ENCODE measurements at places on chromosomes 3 and 15.

- peak; percentile 42 for DNase-seq
Observed at GRCh38 chr3:170128259-170128976, 53.1 kb downstream of the PHC3 start.

DNA sequence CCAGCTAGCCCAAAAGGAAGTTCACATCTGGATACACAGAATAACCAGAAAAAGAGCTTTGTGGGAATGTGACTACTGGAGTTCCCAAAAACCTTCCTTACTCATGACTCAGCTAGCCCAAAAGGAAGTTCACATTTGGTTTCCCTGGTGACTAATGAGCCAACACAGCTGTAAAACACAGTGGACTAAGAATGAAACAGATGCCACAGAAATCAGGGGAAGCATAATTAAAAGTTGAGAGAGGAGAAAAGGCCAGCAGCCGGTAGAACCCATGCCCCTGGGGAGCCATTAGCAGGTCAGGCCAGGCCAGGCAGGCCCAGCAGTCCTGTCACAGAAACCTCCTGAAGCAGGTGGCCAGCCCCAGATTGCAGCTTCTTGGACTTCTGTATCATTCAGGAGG lies 130.3 kb downstream of the GHSR start:
- DNase-seq, result peak; percentile 79

GRCh38 chr15:90307661-90308060 lies 42.2 kb downstream of the NGRN start:
- no peak for DNase-seq

DNA sequence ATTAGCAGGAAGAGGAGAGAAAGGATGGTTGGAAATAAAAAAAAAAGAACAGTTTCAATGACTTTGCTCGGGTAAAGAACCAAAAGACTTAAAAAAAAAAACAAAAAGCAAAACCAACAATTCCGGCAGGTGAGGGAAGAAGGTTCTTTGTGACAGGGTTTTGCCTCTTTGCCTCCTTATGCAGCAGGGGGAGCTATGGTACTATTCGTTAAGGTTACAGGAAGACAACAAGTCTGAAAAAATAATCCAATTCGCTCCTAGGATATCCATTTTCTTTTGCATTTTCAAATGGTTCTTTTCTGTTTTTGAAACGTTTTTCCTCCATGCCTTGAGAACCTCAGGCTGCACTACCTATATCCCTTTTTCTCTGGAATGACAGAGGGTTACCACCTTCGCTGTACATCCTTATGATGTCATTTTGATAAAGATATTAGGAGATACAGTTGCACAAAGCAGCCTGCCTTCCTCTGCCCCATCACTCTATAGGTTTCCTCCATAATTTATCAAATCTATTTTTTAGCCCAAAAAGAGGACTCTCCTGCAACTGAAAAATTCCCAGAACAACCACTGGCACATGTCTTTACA lies 55.0 kb downstream of the CFAP20DC start:
- DNase-seq, result peak; percentile 84

DNA sequence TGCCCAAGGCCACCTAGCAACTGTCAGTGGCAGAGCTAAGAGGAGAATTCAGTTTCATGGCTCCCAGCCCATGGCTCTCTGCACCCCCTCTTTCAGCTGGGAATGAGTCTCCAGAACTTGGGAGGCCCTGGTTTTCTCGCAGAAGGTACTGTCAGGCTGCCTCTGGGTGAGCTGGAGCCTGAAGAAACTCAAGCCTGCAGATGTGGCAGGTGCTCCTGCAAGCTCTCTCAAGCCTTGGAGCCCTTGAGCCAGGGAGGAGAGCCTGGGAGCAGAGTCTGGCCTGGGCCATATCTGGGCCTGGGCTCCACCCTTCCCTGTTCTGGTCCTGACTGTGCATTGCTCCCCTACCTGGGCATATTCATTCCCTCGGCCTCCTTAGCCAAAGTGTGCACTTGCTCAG lies 74.4 kb upstream of the TLE3 start:
- no peak for DNase-seq

GRCh38 chr3:49716169-49716568 lies 3.3 kb downstream of the AMIGO3 start:
- no peak for DNase-seq

DNA sequence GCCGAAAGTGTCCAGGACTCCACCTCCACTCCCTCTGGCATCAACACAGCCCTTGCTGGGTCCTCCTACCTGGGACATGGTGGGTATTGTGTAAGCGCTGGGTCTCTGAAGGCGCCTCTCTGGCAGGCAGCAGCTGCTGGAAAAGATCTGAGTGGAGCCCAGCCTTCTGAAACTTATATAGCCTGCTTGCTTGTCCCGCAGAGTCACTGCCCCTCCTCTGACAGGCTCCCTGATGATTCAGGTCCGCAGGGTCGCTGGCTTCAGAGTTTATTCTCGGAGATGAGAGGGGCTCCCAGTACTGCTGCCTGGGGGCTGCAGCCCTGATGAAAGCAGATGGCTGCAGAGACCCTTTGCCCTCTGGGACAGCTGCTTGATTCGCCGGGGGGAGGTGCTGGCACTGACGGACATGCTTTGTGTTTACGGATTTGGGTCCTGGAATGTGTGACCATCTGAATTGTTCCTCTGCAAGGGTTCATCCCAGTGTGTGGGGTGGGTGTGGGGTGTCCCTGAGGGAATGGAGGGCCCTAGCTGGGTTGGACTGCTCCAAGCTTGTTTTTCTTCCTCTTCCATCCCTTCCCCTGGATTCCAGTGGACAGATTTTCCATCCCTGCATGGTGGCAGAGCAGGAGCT lies at the start of gene MUSTN1:
Gene MUSTN1 (minus strand): TSS at position 149 of the 631 bp plus-strand sequence. CDS start 71 bp downstream, at position 78.
- no peak for DNase-seq

DNA sequence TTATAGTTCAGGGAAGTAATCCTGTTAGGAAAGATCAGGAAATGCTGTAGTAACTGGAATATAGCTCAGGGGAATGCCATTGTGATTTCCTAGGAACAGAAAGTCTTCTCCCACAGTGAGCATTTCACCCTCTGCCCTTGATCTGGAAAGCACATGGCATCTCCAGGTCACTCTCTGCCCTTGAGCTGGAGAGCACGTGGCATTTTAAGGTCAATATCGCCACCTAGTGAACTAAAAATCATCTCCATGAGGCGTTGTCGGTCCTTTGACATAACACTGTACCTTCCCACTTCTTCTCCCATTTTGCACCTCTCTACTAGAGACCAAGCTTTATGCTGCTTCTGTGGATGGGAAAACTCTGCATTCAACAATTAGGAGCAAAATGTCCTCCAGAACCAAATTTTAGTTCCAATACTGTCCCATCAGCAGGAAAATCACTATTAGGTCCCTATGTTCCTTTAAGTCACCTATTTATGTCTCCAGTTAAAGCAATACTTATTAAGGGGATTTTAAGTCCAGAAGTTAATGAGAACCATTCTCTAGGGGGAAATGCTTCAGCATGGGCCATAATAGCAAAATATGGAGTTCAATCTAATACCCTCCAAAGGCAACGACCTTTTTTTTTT lies 54.7 kb upstream of the GK5 start:
- peak; percentile 86 for DNase-seq

DNA sequence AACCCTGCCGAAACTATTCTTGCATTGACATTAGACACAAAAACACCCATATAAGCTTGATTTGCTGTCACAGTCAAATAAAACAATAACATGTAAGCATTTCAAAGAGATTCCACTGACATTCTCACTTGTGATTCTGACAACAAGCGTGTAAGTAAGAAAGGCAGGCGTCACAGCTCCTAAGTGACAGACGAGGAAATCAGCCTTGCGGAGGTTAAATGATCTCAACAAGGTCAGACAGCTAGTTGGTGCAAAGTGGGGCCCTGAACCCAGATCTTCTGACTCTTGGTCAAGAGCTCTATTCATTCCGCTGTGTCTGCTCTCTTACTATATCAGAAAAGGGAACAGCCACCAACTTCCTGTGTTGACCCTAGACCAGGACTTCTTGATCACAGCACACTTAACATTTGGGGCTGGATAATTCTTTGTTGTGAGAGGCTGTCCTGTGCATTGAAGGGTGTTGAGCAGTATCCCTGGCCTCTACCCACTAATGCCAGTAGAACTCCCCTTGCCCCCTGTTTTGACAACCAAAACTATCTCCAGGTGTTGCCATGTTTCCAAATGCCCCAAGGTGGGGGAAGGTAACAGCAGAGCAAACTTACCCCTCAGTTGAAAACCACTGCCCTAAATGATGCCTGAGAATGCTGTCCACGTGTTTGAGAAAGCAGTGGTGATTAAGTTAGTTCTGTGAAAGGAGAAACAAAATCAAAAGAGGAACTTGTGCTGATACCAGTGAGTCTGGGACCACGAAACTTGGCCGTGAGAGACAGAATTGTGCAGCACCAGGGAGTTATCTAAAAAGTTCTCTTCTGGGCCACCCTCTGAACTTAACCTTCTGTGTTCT lies 86.1 kb downstream of the LIPC start:
- no peak for DNase-seq

DNA sequence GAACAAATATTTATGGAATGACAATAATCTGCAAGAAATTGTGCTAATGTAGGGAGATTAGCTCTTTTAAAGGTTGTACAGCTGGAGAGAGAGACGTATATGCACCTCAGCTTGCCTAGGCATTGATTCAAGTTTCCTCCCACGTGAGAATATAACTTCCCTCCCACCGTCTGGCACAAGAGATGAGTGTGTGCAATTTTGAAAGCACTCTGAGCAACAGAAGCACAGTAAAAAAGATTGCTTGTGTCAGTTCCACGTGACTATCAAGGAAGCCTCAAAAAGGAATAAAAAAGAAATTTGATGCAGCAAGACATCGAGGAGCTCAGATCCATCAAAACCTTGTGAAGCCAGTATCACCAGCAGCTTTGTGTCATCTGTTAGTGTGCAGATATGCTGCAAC lies 435.3 kb downstream of the TUSC7 start:
- DNase-seq, result no peak

- DNase-seq, result no peak
Observed at GRCh38 chr15:84833447-84834228, 16.5 kb downstream of the ALPK3 start.

DNA sequence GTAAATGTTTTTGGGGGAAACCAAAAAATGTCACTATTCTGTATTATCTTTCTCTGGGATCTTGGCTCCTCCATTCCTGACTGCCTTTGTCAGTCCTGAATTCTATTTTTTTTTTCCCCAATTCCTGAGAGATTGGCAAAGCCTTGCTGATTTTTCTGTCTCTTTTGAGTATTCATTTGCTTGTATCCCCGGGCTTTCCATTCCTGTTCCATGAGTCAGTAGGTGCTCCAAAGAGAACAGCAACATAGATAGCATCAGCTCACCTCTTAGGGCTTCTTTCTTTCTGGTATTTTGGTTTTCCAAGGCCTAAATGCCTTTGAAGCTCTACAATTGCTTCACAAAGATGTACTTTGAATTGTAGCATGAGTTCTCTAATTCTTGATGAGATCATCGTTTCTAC lies 271.7 kb upstream of the LRRC3B start:
- DNase-seq, result no peak

DNA sequence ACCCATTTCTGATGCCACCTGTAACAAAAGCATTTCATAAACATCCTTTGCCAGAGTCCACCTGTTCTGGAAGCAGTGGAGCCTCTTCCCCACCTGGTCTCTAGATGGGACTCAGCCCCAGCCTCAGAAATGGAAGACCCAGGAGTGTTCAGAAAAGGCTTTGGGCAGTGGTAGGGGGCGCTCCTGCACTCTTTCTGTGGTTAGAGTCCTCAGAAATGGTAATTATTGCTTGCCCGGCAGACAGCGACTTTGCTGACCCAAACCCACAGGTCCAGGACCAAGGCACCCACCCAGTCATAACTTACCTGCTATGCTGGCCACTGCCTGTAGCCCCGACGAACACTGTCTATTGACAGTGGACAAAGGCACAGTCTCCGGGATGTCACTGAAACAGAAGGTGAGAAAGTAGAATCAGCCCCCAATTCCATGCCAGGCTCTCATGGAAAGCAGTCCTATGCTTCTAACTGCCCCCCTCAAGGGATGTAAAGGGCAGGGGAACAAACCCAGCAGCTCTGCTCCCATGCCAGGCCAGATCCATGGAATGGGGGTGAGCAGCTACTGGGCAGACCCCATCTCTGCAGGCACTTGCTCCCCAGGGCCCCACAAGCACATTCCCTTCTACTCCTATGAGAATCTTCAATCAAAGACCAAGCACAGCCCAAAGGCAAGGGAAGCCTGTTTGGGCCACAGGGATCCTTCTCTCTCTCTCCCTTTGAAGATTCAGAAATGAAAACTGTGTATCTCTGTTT lies 5.1 kb downstream of the ACAA1 start:
- DNase-seq, result no peak

DNA sequence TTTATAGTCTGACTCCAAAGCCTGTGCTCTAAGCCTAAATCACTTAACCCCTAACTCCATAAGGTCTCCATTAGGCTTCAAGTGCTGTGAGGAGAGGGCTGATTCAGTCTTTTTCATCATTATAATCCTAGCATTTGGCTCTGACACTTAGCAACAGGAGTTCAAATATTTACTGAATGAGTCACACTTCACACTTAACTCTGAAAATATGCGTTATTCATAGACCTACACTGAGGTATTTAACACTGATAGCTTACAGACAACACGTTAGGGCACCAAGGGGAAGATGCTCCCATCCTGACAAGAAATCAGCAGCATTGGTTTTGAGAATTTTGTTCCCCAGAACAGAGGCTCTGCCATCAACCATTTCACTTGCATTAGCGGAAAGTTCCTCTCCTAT lies 53.5 kb downstream of the MSL2 start:
- DNase-seq, result peak; percentile 14

DNA sequence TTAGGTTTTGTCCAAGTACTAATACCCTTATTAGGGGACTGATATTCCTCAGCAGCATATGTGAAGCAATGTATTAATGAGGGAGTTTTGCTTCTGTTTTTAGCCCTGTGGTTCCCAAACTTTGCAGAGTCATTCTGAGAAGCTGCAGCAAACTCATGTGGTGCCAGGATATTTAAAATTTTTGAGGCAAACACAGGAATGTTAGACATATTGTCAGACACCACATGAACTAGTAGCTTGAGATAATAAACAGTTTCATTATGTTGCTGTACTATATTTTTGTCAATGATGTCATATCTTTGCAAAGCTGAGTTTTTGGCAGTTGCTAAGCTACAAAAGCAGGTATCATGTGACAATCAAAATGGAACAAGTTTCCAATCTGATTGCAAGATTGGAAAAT lies 36.6 kb downstream of the ATP6V1A start:
- peak; percentile 26 for DNase-seq

GRCh38 chr3:34511891-34512290 lies 713.5 kb downstream of the PDCD6IP start:
- DNase-seq, result no peak

- no peak for DNase-seq
Observed at GRCh38 chr3:31732548-31732947, 199.8 kb downstream of the STT3B start.

GRCh38 chr3:171464462-171464861 lies 4.3 kb upstream of the TNIK start:
- no peak for DNase-seq

DNA sequence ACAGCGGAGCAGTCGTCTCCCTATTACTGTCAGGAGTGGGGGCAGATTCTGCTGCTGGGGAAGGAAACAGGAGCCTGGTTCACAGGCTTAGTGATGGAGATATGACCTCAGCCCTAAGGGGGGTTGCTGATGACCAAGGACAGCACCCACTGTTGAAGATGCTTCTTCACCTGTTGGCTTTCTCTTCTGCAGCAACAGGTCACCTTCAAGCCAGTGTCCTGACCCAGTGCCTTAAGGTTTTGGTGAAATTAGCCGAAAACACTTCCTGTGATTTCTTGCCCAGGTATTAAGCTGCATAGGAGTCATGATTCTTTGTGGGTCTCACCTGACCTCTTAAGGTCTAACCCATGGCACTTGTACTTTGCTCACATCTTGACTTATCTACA lies 14.0 kb downstream of the ATRIP start:
- DNase-seq, result no peak

- peak; percentile 50 for DNase-seq
Observed at GRCh38 chr15:63348392-63348791, 33.3 kb downstream of the CA12 start.

- DNase-seq, result peak; percentile 63
Observed at GRCh38 chr15:57220205-57220604, 156.1 kb upstream of the CGNL1 start.
